ENCODE measurements at places on chromosomes 6 and 20. TPM values are rescaled to one million over a fixed set of nuclear protein-coding genes. Genes with fewer than 3 reads are reported as not detected.

The FAM209A gene
- 0.17 TPM for total RNA-seq

- no peak for DNase-seq
Observed at GRCh38 chr6:33613146-33613794, 7.9 kb upstream of the ITPR3 start.

The MAP3K5 gene
- 6.8 TPM for total RNA-seq

DNA sequence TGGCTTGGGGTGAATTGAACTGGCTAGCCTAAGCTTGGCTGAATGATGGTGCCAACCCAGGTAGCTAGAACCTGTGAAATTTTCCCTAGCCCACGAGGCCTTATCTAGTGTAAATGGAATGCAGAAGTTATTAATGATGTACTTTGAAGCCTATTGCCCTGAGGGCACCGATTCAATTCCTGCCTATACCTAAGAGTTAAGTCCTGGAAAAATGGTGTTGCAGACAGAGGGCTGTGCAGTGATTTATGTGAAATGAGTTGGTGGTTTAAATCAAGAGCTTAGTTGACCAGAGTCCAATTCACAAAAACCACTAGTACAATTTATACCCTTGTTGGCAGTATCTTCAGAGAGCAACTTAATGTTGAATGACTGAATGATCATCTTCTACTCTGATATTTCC lies 373.8 kb upstream of the JAG1 start:
- DNase-seq, result no peak

Data from NCI-H460 (cell line).